KBM-7 (cell line): ENCODE measurements at places on chromosomes 2 and 18.

- DNase-seq = peak; percentile 58
These were observed 2.9 kb downstream of the LRATD1 start for GRCh38 chr2:14635391-14635871.

DNA sequence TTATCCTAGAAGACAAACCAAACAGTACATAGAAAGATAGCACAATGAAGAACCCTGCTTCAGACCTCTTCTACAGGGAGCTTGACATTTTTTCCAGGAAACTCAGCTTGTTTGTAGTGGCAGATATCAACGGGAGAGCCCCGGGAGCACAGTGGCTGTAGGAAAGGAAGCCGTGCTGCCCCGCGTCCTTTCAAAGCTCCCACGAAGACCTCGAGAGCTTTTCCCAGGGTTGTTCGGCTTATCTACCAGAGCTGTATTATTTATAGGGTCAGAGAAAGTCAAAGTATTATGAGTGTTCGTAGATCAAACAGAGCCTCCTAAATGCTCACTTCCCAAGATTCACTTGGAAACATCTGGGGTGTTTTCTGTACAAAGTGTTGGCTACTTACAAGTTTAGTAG lies 167.1 kb upstream of the COPS8 start:
- DNase-seq = no peak

DNA sequence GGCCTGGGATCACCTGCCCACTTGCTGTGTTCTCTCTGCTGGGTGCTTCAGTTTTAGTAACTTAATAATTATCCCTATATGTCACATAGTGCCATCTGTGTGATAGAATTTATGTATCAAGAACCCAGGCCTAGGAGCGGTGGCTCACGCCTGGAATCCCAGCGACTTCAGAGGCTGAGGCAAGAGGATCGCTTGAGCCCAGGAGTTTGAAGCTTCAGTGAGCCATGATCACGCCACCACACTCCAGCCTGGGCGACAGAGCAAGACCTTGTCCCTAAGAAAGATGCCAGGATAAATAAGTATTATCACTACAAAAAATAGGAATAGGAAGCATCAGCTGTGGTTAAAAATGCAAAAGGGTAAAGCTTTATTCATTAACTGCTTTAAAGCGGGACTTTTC lies 240.8 kb downstream of the FAM210A start:
- DNase-seq = no peak

DNA sequence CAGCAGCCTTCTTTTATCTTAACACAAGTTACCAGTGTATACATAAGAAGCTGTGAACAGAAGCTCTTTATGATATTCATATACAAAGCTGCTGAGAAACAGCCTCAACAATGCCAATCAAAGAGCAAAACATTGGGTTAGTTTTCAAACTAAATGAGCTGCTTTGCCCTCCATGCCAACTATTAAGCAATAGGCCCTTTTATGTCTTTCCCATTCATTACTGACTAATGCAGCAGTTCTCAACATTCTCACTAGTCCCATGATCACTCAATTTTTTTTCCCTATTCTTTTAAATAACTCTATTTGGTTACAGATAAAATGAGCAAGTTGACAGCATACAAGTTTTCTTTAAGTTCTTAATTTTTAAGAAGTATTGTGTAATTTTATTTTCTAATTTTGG lies 57.9 kb upstream of the FRZB start:
- DNase-seq = no peak

DNA sequence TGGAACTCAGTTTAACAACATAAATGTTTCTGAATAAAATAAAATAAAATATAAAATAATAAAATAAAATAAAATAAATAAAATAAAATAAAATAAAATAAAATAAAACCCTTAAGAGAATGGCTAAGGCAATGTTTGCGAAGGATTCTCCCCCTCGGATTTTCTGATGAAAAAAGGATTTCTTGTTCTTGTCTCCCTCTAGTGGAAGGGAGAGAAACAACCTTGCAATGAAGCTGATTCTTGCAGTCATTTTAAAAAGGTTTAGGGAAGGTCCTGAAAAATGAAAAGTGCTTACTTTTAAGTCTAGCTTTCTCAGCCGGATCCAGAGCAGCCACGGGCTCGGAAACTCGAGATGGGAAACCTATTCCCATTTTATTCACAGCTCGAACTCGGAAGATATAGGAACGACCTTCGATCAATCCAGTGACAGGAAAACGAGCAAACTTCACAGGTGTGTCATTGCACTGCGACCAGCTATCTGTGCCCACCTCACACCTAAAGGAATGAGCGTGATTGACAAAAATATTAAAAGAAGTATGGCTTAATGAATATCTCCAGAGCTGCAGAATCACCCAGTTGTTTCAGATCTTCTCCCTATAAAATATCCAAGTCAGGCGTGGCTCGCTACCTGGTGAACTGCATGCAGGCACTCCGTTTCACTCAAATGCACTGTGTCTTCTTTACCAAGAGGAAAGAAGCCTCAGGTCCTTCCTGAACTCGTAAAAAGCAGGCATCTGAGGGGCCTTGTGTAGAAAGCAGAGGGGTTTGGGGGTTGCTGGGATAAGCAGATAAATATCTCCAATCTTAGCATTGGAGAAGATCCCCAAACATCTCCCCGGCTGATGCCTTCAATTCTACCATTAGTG lies 68.1 kb downstream of the MYOM1 start:
- peak; percentile 51 for DNase-seq

DNA sequence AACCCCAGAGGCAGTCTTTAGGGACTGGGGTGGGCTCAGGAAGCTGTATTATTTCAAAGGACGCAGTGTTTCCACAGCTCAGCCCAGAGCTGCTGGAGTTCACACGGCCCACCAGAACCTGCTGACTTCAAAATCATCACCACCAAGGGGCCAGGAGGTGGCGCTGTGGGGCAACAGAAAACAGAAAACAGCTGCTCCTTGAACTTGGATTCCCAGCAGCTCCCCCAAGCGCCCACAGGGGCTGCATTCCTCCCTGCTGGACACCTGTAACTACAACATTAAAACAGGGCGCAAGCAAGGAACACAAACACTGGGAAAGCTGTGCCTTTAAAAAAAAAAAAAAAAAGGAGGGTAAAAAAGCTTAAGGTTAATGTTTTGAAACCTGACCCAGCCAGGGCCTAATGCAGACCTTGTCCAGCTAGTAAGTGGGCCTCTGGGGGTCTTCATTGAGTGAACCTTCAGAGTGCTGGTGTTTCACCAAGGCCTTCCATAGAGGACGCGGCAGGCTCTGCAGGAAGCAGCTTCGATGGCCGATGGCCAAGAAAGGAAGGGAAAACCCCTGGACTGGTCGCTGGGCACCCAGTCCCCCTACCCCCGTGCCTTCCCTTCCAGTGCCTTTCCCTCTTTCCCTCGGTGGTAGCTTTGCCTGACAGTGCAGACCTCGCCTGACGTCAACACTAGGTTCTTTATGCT lies 25.9 kb downstream of the MLPH start:
- peak; percentile 92 for DNase-seq

- no peak for DNase-seq
These were observed 42.0 kb downstream of the SPC25 start for GRCh38 chr2:168848225-168848624.

DNA sequence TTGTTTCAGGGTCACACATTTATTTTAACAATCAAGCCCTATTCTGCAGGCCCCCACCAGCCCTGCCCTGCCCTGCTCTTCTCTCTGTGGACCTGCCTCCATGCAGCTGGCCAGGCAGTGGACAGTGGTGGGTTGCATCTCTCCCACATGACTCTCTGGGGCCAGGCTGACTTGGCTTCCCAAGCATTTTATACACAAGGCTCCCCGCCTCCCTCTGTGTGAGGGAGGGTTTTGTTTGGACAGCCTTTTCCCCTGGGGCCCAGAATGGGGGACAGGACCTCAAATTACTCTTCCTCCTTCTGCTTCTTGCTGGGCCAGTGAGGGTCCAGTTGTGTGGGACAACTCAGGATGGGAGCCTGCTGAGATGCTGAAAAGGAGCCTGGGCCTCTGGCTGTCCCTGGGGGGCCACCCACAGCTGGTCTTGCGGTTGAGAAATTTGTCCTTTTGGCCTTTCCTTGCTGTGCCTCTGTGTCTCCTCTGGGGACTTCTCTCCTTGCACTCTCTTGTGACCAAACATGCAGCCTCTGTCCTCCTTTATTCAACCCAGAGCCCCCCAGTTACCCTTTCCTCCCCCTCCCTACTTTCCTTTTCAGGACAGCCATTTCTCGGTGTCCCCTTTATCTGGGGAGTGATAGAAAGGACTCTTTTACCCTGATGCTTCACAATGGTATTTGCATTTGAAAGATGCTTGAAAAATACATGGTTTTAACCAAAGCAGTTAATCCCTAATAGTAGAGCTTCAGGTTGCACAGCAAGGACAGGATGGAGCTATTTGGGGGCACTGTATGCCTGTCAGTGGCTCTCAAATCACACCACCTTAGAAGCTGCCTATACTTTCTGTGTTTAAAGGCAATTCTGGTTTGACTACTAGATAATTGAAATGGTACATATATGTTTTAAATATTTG lies 151.1 kb downstream of the FHOD3 start:
- no peak for DNase-seq

DNA sequence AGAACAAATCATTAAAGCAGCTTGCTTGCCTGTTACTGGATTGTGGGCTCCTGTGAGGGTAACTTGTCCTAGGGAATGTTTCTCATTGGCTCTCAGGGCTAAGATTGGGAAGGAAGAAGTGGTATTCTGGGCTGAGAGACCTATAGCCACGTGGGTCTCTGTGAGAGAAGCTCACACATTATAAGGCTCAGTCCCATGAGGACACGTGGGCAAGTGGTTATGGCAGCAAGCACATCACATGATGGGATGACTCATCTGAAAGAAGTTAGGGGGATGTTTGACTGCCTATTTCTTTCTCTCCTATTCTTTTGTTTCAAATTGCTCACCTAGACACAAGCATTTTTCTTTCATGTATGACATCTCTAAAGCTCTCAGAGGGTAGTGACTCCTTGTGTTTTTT lies 418.0 kb upstream of the ST6GAL2 start:
- DNase-seq = no peak

DNA sequence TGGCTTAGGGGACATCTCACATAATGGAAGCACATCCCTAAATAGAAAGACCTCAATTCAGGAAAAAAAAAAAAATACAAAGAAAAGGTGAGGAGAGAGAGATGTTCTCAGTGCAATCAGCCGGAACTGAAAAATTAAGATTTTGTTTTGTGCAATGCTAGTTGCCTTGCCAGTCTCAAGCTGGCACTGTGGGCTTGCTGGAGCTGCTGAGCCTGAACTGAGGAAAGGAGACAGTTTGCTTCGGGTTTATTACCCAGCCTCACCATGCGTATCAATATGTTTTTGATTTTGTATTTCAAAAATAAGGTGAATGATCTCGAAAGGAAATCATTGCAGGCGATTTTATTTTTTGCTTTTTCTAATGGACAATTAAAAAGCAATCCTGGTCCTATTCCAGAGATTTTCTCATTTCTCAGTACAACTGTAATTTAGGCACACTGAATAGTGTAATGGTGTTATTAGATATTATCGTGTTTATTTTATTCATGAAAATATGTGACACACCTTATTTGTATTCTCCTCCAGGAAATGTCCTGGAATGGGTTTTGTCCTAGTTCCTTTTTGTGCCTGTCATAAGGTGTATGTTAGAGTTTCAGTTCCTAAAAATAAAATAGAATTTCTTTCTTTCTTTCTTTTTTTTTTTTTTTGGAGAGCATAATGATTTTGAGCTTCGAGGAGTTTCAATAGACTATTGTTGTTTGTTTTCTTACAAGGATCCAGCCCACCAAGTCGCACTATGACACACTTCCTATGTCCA lies 72.8 kb upstream of the ZEB2 start:
- no peak for DNase-seq
